Right lobe of liver (tissue), 6 donors: ENCODE measurements at places on chromosomes 7 and 10. TPM values are rescaled to one million over a fixed set of nuclear protein-coding genes. Genes with fewer than 3 reads are reported as not detected.
A peak's percentile ranks its signal among the peaks of the same experiment; 100 is the strongest.

DNA sequence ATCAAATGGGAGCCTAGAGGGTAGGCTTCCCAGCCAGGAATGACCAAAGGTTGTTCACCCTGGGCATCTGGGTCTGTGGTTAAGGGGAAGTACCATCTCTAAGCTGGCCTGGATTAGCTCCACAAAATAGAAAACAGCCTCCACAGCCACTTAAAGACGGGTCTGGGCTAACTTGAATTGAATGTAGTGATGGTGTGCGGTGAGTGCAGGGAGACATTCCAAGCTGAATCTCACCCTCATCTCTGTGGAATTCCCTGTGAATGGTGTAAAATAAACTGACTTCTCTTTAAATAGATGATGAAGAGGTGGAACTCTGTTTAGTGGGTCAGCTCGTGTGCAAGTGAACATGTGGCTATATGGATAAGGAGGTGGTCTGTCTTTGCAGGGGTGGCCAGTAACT, 251.0 kb downstream of the DYNC1I1 start:
- no peaks in the 10 kb centered on the region for H3K27me3 ChIP-seq
- DNase-seq: no peak
- no peaks in the 10 kb centered on the region for H3K36me3 ChIP-seq

DNA sequence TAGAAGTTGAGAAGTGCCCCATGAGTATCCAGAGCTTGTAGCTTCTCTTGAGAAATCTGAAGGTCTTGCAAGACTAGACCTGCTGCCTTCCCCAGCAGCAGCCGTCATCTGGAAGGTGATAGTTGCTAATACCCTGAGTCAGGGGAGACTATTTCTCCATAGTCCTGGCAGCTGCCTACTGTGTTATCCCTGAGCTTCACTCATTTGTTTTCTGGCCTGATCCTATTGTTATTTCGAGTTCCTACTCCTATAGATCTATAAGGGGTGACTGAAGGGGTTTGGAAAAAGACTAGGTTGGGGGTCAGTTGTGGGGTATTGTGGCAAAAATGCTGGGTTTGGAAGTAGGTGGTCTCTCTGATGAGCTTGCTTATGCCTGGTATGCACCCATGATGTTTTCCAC, 297.8 kb downstream of the CNTNAP2 start:
- DNase-seq: no peak
- no peaks in the 10 kb centered on the region for H3K36me3 ChIP-seq
- no peak overlapping the region for H3K4me3 ChIP-seq

- no peaks in the 10 kb centered on the region for H3K36me3 ChIP-seq
- no peak for DNase-seq
- H3K27me3 ChIP-seq: no peaks in the 10 kb centered on the region
- no peaks in the 10 kb centered on the region for H3K4me1 ChIP-seq
- no peak overlapping the region for H3K4me3 ChIP-seq
Measured at GRCh38 chr10:22874189-22874854, 53.5 kb upstream of the ARMC3 start.

DNA sequence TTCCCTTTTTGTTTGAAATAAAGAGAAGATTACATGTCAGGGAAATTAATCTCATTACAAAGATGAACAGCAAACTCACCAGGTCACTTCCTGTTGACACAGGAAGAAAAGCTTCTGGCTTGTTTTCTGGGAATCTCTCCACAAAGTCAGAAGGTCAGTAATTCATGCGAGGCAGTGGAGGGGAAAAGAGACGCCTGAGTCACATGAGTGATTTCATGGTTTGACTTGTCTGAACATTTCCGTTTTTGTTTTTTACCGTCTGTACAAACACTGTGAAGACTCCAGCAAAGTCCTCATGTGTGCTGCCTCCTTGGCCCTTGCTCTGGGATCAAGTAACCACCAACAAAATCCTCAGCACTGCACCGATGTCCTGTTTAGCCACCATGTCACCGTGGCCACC, 2.5 kb upstream of the HABP2 start:
- peak overlapping the region; percentile 80 for H3K27ac ChIP-seq
- no peaks in the 10 kb centered on the region for H3K4me1 ChIP-seq
- DNase-seq: no peak
- H3K27me3 ChIP-seq: no peaks in the 10 kb centered on the region
- H3K36me3 ChIP-seq: no peaks in the 10 kb centered on the region

DNA sequence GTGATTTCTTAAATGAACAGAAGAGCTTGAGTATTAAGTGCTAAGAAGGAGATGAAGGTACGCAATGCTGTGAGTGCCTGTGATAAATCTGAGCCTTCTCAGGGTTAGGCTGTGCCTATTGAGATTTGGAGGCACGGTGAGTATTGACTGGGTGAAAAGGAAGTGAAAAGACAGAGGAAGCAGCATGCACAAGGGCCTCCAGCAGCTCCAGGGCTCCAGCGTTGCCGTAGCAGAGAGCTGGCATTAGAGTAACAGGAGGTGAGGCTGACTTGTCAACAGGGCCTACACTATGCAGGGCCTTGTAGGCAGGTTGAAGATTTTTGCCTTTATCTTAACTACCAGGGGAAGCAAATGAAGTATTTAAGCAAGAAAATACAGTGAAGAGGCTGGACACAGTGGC, 54.1 kb upstream of the PDCD4 start:
- no peak for DNase-seq
- no peaks in the 10 kb centered on the region for H3K4me1 ChIP-seq
- no peak overlapping the region for H3K27ac ChIP-seq
- H3K27me3 ChIP-seq: no peaks in the 10 kb centered on the region
- no peaks in the 10 kb centered on the region for H3K36me3 ChIP-seq
- no peak overlapping the region for H3K4me3 ChIP-seq

The C7orf57 gene
- not detected for total RNA-seq
